ENCODE measurements at places on chromosomes 11 and 22.

- DNase-seq = no peak
These were observed 30.4 kb downstream of the KIF18A start for GRCh38 chr11:28077521-28077920.

DNA sequence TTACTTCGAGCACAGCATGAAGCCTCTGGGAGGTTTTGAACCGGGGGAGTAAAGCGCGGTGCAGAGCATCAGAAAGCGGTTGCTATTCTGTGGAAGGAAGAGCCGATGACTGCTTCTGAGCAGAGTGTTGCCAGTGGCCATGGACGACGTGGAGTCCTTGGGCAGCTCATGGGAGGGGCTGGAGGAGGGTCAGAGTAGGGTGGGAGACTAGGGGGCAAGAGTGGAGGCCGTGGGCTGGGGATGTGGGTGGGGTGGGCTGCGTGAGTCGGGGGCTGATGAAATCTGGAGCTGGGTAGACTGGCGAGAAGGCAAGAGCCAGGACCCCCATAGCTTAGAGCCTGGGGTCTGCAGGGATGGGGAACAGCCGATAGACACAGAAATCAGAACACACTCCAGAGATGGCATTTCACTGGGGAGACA, 40.2 kb downstream of the TBC1D22A start:
- DNase-seq = no peak

DNA sequence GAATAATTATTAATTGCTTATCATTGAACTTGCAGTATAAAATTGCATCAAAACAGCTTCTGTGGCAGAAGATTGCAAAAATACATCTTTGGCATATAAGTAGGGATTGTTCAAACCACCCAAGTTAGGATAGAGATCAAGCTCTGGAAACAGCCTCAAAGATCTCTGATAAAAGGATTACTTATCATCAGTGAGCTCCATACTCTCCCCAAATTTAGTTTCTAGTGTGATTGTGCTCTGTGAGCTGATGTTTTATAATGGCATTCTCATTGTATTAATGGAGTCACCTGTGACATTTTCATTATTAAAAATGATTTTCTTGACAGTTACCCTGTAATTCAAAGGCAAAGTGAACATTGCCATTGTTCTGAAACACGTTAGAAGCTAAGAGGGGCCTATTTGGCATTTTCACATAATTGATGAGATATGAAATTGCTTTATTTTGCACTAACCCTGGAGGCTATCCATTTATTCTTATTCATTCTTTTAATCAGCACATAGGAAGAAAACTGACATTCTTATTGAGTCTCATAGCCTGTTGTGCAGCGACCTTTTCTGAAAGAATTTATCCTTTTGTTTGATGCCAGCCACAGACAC, 626.3 kb upstream of the ANO5 start:
- DNase-seq = no peak

- DNase-seq = no peak
These were observed 19.9 kb upstream of the CCDC86 start for GRCh38 chr11:60821827-60822599.

- no peak for DNase-seq
These were observed 97.6 kb downstream of the SLC36A4 start for GRCh38 chr11:93100211-93100610.

GRCh38 chr11:45106440-45106839, 40.0 kb upstream of the PRDM11 start:
- no peak for DNase-seq

DNA sequence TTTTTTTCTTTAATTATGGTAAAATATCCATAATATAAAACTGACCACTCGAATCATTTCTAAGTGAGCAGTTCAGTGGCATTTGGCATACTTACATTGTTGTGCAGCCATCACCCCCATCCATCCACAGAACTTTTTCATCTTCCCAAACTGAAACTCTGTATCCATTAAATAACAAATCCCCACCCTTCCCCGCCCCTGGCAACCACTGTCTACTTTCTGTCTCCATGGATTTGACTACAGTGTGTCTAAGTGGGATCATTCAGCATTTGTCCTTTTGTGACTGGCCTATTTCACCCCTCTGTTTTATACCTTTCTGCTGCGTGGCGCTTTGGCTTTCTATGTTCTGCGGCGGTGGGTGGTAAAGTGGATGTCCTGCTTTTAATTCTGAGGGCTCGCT, 49.1 kb downstream of the RTN4R start:
- DNase-seq = no peak

DNA sequence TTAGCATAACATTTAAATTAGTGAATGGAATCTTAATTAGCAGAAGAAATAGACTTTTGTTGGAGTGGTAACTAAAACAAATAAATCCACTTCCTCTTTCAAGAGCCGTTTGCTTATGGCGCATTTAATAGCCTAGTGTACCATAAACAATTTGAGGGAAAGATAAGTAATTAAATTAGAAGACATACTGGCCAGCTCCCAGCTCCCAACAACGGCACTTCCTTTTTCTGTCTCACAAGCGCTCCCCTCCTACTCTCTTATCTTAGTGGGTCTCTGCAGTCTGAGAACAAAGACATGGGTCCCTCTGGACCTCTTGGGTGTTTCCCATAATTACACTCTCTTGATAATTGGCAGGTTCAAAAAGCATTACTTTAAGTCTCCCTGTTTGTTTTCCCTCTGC, 146.0 kb downstream of the OPCML start:
- no peak for DNase-seq

DNA sequence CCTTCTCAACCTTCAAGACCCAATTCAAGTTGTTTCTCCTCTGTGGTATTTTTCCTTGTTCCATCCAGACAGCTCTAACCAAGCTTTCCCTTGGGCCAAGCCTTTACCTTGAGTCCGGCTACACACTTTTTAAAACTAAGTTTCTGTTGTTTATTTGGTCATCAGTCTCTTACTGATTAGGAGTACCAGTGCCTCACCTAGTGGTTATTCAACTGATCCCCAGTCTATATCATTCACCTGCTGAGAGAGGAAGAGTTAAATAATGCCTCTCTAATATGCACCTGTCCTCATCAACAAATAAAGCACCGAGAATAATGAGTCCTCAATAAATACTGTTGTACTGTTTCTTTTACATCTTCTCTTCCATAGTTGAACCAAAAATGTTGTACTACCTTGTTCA, 160.8 kb downstream of the MSANTD4 start:
- no peak for DNase-seq

DNA sequence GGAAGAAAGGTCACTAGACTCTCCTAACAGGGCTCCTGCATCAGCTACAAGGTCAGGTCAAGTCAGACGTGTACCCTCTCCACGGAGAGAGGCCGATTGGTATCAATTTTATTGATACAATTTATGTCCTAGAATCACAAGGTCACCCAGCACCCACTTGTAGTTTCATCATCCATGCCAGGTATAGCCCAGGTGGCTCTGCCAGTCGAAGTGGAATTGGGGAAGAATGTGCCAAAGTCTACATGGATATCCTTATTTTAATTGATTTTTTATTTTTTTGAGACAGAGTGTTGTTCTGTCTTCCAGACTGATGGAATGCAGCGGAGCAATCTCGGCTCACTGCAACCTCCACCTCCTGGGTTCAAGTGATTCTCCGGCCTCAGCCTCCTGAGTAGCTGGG, 334.1 kb downstream of the SHANK2 start:
- no peak for DNase-seq

GRCh38 chr11:114816791-114817190, 138.5 kb downstream of the NXPE2 start:
- DNase-seq = no peak

- DNase-seq = no peak
These were observed 48.8 kb downstream of the EXT2 start for GRCh38 chr11:44143987-44144909.

GRCh38 chr11:19378814-19379213, 138.1 kb upstream of the E2F8 start:
- DNase-seq = no peak

- DNase-seq = no peak
These were observed 53.3 kb upstream of the CLDN5 start for GRCh38 chr22:19577422-19577966.

- DNase-seq = no peak
These were observed 17.1 kb upstream of the SERPIND1 start for GRCh38 chr22:20756846-20757245.

- DNase-seq = no peak
These were observed 399.2 kb upstream of the NARS2 start for GRCh38 chr11:78973876-78974275.

DNA sequence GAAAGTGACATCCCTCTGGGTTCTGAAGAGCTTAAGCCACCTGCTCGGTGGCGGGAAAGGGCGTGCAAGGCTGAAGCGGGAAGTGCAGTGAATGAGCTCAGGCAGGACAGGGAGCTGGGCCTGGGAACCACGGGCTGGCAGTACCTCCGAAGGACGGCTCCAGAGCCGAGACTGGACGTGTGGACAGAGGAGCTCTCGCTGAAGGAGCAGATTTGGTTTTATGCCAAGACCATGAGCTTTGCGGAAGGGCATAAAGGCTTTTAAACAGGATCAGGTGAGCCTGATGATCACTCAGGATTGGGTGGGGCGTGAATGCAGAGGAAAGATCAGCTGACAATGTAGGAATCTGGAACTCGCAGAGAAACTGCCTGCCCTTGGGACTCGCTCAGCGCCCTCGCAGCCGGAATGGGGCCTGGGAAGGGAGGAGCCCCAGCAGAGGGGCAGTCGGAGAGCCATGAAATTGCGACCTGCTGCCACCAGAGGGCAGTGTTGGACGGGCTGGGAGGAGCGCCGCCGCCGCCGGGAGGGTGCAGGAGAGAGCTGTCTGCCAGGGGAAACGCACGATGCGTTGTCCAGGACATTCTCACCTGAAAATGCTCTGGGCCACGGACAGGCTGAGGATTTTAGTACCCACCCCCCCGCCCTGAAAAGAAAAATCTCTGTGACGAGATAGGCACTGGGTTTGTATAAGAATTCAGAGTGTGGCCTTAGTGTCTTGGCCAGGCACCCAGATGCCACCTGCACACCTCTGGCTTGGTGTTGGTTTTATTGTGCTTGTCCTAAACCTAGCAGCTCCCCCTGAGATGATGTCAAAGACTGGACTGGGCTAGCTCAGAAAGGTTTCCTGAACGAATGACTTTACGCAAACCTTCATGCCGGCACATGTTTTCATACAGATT, 324.4 kb downstream of the NTM start:
- peak; percentile 20 for DNase-seq

GRCh38 chr11:116044941-116045340, 540.7 kb upstream of the CADM1 start:
- no peak for DNase-seq

- DNase-seq = no peak
These were observed 36.6 kb downstream of the GAS2 start for GRCh38 chr11:22703040-22703439.

DNA sequence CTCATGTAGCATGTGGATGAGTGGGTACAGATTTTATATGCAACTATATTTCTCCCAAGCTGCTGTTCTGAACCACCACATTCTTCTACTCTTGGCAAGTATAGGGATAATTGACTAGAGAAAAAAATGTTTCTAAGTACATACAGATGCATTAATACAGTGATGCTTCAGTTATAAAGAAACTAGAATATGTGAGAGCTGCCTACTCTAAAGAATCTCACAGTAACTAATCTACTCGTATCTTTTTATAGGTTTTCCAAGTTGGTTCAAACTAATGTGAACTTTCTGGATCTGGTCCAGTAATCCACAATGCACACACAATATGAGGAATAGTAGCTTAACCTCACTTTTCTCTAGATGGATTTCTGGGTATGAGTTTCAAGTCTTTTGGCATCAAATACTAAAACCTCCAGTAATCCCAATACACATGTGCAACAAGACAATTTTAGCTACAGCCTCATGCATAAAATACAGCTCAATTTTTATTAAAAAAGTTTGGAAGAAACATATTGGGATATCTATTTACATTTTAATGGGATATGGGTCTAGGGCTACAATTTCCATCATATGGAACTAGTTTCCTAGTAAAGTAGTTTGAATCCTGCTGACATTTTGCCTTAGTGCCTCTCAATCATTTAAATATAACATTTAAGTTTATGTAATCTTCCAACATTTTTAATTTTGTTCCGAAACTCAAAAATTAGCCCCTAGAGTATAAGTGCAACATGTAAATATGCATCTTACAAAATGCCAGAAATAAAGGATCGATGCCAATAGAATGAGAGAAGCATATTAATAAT, 2209.7 kb downstream of the LRRC4C start:
- no peak for DNase-seq

- DNase-seq = no peak
These were observed 33.9 kb downstream of the MMP20 start for GRCh38 chr11:102591160-102591718.

DNA sequence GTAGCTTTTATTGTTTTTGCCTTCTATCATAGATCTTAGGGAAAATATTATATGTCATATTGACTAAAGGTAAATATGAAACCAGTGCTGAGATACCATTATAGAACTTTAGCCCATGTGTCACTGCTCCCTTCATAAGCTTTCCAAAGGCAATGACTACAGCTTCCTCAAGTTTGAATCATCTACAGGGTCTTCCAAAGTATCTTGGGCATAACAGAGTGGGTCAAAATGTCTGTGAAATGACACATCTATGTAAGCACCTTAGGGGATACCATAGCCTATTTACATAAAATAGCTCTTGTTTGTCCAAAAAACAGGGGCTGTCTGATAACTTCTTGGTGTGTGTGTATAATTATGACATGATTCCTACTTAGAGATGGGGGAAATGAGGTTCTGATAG, 52.5 kb downstream of the RELT start:
- no peak for DNase-seq

- no peak for DNase-seq
These were observed 5.2 kb upstream of the SMTN start for GRCh38 chr22:31075961-31076360.

DNA sequence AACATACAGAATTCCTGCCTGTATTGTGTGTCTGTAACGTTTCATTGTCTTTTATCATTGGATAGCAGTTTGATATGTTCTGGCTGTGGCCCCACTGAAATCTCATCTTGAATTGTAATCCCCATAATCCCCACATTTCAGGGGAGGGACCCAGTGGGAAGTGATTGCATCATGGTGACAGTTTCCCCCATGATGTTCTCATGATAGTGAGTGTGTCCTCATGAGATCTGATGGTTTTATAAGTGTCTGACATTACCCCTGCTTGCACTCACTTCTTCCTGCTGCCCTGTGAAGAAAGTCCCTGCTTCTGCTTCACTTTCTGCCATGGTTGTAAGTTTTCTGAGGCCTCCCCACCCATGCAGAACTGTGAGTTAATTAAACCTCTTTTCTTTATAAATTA, 19.6 kb upstream of the MTMR2 start:
- no peak for DNase-seq

DNA sequence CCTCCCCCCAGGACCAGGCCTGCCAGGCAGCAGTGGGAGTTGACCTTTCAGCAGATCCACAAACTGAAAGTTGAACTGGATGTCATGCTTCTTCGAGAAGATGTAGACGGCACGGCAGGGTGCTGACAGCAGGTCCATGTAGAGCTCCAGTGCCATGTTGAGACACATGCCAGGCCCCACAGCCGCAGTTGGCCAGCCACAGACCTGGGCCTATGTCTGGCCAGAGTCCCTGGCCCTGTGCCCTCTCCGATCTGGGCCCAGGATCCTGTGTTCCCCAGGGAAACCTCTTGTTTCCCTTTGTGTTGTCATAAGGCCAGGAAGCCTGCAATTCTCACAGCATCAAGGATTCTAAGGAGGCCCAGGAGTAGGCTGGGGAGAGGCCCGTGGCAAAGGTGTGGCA, at the start of gene GSTT4:
Gene GSTT4 (minus strand): TSS at position 253 of the 400 bp plus-strand sequence. CDS start 97 bp downstream, at position 156.
- no peak for DNase-seq

Measured in CD4-positive, alpha-beta T cell (primary cell).